ENCODE measurements at places on chromosomes 11 and 22. TPM values are rescaled to one million over a fixed set of nuclear protein-coding genes. Genes with fewer than 3 reads are reported as not detected.

DNA sequence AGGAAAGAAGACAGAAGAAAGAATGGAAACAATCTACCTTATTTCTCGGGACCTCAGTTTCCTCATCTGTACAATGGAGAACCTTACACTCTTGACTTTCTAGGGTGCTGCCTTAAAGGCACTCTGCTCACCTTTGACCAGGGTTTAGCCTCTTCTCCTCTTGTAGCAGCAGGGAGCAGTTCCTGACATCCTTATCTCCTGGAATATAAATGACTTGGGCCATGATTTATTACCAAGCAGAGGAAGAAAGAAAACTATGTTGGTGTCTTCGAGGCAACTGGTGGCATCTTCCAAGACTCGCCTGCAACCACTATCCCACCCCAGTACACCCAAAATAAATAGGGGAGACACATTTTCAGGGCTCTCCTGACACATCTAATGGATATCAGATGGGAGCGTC, 314.2 kb downstream of the BUD13 start:
- no peak for DNase-seq

- no peak for DNase-seq
These were observed 114.4 kb downstream of the MPPED1 start for GRCh38 chr22:43526117-43526655.

DNA sequence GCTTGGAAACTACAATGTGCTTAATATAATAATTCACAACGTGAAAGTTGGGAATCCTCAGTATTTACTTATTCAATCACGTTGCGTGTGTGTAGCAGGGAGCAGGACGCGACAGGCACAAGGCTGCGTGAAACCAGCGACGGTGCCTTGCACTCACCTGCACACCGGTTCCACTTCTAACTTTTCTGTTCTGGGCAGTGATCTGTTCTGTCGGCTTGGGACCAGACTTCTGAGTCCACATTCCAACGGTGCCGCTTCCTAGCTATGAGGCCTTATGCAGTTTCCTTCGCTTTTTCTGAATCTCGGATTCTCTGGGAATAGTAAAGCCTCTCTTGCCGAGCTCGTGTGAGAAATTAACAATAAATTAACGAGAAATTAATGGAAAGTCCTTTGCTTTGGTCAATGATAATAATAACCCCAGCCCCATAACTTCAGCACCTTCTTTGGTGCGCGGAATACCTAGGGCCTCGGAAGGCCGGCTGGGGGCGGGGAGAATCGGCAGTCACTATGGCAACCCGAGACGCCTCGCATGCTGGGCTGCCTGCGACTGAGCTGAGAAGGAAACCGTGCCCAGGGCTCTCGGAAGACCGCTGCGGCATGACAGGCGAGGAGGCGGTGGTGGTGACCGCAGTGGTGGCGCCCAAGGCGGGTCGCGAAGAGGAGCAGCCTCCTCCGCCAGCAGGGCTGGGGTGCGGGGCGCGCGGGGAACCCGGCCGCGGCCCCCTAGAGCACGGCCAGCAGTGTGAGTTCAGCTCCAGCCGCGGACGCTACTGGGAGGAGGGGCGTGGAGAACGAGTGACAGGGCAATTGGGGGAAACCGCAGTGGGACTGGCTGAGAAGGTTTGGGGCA, at the start of gene C11orf97:
TSS of gene C11orf97 (plus strand) at position 530 of the 850 bp plus-strand sequence. CDS start at position 598, 68 bp downstream.
- no peak for DNase-seq

Gene SCGB1C1
- total RNA-seq = not detected

GRCh38 chr11:127392575-127392974, 392.0 kb upstream of the KIRREL3 start:
- no peak for DNase-seq

- DNase-seq = no peak
These were observed 1.3 kb downstream of the HPS5 start for GRCh38 chr11:18320617-18321016.

DNA sequence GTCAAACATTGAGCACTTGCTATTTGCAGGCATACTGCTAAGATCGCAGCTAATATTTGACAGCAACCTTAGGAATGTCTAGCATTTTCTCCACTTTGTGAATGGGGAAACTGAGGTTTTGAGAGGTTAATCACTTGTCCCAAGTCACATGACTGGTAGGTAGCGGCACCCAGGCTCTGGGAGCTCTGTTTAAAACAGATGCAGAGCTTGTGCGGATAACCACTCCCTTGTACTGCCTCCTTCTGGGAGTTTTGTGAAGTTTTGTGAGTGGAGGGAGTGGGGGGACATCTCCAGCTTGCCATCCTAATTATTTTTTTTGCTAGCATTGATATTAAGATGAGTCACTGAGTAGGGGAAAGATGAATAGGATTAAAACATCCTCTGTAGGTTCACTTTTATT, 134.7 kb downstream of the GRIK4 start:
- no peak for DNase-seq

DNA sequence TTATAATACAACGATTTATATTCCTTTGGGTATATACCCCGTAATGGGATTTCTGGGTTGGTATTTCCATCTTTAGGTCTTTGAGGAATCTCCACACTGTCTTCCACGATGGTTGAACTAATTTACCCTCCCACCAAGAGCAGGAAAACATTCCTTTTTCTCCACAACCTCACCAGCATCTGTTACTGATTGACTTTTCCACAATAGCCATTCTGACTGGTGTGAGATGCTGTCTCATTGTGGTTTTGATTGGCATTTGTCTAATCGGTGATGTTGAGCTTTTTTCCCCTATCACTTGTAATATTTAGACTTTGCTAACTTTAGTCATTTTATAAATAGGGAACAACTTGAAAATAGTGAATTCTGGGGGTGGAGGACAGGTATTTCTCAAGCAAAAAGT, 58.1 kb downstream of the PPFIA1 start:
- DNase-seq = no peak

DNA sequence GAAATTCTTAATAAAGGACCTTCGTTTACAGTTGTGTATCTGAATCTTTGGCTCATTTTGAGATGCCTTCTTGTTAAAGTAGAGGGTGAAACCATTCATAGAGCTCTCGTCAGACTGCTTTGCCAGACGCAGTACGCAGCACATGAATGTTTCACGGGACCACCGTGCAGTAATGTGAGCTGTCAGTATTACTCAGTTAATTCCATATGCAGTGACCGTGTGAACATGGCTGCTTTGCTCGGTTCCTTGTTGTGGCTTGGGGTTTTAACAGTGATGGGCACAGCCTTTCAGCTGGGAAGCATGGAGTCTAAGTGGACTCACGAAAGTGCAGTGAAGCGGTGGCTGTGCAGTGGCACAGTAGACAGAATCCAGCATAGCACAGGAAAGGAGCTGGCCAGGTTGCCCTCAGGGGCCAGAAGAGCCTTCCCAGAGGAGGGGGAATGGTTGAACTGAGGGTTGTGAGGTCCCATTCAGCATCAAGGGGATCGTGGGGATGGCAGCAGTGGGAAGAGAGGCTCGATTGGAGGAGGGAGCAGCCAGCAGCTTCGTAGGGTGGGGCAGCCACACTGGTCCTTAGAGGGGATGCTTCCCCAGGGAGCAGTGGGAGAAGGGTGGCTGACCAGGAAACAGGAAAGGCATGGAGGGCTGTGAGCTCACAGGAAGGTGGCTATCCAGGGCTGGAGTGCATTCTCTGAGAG, 31.4 kb downstream of the PPFIA1 start:
- no peak for DNase-seq

Gene CXCR5
- not detected for total RNA-seq
